ENCODE measurements at places on chromosomes 3 and 15.

DNA sequence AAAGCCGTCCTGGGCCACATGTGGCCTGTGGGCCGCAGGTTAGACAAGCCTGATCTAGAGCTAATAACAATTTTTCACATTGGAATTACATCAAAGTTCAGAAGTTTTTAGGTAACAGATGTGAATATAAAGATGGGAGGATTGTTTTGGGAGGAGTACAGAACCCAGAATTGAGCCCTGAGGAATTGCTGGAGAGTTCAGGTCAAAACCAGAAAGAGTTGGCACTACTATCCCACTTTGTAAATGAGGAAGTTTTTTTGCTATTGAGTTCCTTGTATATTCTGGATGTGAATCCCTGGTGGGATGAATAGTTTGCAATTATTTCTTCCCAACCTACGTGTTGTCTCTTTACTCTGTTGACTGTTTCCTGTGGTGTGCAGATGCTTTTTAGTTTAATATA is 109.5 kb upstream of the LIPC start:
- no peak for DNase-seq

- no peak for DNase-seq
These were observed 28.8 kb downstream of the TMED3 start for GRCh38 chr15:79339588-79340314.

DNA sequence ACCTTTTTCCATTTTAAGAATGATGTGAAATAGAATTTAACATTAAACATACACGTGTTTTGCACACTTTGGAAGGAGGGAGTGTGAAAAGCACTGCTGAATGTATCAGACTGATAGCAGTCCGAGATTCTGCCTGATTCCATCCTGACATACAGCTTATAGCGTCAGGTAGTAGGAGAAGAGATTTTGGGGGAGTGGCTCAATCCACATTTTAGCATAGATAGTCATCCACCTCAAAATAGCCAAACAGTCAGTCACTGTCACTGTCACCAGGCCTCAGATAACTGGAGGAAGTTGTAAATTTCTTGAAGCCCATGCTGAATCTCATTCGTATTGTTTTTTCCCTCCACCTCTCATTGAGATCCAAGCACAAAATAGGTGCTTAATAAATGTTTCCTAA is 35.4 kb upstream of the ARHGEF26 start:
- DNase-seq, result no peak

GRCh38 chr3:17967111-17967510 is 224.7 kb upstream of the TBC1D5 start:
- no peak for DNase-seq

DNA sequence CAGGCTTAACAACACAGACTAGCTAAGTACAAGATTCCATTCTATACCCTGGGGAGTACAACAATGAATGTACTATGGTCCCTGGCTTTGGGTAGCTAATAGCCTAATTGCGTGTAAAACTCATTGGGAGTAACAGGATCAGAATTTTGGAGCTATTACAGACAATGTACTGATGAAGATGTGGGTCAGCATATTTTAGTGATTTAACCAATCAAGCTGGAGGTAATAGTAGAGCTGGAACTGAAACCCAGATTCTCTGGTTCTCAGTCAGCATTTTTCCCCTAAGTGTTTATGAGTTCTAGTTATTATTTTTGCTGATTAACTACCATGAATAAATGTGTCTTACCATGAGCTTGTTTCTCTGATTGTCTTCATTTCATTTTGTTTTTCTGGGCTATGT is 578.7 kb downstream of the NLGN1 start:
- no peak for DNase-seq

DNA sequence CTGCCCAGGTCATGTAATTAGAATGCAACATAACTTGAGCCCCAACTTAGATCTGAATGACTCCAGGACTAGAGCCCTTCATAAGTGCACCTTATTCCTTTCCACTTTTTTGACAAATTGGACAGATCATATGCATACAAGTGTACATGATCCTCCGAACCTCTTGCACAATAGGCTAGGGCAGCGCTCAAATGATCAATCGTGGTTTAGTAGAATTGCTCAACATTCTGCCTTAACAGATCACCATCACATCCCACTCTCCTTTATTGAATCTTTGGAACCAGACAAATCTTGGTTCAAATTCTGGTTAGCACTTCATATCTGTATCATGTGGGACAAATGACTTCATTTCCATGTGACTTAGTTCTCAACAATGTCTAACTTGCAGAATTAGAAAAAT is 106.8 kb upstream of the CDIN1 start:
- DNase-seq, result no peak

GRCh38 chr15:28986108-28986507 is 100.3 kb downstream of the APBA2 start:
- no peak for DNase-seq

DNA sequence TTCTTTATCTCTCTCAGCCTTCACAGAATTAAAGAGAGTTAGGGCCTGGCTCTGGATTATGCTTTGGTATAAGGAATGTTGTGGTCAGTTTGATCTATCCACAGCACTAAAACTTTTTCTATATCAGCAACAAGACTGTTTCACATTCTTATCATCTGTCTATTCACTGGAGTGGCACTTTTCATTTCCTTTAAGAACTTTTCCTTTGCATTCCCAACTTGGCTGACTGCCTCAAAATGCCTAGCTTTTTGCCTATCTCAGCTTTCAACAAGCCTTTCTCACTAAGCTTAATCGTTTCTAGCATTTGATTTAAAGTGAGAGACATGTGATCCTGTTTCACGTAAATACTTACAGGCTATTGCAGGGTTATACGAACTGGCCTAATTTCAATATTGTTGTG is 471.8 kb downstream of the GBE1 start:
- no peak for DNase-seq

DNA sequence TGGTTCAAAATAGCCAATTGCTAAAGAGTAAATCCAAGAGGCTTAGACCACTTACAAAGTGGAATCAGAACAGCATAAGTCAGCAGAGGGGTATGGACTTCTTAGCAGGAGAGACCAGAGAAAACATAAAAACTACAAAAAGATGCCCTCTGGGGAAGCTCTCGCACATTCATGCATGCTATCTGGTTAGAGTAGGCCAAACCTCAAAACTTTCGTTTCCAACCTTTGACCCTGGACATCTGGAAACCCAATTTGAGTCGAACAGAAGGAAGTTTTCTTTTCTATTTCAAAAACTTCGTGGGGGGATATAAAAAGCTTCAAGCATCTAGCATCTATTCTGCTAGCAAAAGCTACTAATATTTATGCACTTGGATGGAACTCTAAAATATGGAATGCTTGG is 523.9 kb upstream of the AGTR1 start:
- no peak for DNase-seq

DNA sequence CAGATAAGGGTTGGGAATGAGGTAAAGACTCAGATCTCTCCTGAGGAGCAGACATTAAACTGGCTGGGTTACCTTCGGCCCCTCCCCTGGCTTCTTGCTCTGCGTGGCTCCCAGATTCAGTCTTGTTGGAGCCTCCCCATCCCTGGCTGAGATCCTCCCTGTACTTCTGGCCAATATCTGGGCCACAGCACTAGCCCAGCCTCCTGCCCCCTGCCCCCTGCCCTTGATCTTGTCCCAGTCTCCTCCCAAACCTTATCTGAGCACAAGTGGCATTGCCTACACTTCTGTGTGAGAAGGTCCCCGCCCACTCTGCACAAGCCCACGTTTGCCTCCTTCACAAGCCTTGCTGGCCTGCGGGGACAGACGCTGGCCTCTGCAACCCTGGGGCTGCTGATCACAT is 16.8 kb downstream of the PLA2G4F start:
- no peak for DNase-seq

GRCh38 chr15:62060896-62061280 is 641 bp upstream of the VPS13C start:
- no peak for DNase-seq

DNA sequence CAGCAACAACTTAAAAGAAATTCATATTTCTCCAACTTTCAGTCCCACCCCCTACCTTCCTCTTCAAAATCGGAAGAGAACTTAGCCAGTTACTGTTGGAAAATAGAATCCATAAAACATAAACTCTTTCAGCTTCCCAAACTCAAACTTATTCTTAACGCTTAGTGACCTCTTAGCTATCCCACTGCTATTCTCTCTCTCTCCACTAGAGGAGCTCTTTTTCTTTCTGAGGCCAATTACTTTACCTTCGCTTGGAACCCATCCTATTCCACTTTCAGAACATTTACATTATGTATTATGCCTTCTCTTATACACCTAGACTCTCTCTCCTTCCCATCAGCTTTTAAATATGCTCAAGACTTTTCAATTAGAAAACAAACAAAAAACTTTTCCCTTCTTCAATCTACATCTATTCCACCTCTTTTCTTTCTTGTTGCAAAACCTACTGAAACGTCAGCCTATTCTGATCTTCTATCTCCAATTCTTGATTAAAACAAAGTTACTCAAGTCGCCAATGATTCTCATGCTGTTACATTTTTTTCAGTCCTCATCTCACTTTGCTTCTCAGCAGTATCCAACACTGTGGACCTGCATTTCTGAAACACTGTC is 13.4 kb upstream of the GHSR start:
- DNase-seq, result no peak

DNA sequence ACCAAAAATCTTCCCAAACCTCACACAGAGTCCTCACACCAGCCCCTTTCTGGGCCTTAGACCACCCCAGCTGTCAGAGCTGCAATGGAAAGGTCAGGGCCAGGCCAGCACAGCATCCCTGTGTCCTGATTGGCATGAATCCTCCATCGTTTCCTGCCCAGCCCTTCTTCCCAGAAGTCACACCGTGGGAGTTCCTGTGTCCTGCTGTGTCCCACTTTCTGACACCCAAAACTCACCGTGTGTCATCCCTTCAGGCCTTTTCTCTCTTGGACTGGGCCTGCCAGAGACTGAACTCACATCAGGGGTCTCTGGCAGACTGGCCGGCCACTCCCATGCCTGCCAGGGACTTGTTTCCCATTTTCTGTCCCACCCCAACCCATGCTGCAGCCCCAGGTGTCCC is 32.5 kb upstream of the CHRNB4 start:
- DNase-seq, result no peak

DNA sequence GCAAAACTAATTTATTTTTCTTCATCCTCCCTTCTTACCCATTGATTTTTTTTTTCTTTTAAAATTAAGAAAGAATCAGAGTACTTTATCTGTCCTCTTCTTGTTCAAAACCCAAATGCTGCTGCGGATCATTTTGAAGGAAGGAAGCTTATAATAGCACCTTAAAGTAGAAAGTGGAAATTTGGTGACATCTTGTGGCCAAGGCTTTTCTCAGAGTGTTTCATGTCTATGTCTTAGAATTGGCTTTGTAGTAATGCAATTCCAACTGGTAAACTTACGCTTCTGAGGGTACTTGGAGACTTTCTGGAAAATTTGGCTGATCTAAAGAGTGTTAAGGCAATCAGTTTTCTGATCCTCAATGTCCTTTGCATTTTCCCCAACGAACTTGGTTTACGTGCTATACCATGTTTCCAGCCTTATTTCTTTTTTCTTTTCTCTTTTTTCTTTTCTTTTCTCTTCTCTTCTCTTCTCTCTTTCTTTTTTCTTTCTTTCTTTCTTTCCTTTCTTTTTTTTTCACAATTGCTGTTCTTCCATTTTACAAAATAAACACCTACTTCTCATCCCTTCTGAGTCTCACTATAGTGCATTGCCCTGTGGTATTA is 30.7 kb downstream of the C3orf38 start:
- DNase-seq, result no peak
